ENCODE measurements at places on chromosomes 3 and 15.

DNA sequence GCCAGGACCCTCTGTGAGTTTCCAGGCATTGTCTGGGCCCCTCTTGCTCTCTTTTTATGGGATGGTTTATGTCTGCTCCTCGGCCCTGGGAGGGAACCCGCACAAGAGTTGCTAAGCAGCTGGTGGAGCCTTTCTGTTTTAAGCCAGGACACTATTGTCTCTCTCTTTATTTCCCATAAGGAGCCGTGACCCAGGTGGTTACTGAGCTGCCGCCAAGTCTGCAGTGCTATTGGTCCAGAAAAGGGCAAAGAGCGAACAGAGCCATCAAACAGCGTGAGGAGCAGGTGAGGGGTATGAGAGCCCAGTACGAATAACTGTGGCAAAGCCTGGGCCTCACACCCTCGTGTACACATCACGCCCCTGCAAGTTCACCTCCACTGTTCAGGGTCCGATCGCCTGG is 280.2 kb downstream of the SHQ1 start:
- DNase-seq, result no peak

DNA sequence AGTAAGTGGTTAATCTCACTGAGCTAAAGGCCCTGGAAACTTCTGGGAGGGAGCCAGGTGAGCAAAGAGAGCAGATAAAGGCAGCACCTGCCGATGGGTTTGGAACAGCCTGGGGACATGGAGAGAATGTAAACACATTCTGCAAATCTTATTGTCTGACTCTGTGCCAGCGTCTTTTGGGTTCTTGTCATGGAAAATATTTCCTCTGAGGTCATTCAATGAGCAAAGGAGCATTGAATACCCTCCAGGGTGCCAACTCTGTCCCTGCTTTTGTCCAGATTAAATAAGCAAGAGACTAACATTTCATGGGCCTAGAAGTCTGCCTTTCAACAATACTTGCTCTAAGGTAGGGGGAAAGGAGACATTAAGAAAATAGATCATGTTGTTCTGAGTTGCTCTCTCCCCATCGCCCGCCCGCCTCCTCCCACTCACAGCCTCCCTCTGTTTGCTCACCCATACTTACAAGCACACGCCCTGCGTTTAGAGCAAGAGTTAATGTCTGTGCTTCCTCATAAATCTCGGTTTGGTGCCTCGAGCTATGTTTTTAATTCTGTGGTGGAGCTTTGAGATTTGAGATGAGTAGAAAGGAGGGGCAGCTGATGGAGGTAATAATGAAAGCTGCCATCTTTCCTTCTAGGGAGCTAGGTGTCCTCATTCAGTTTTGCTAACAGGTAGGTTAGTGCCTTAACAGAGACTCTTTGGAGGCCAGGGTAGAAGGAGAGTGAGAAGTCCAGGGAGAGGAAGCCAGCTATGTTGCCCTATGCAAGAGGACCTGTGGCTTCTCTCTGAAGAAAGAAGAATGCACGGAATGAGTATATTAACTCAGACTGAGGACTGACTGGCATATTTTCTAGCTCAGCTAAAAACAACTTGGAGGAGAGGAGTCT is 132.9 kb downstream of the TPRG1 start:
- DNase-seq, result peak; percentile 32

GRCh38 chr15:61742591-61742990 is 317.7 kb downstream of the VPS13C start:
- DNase-seq, result no peak

- no peak for DNase-seq
These were observed 213.8 kb upstream of the C2CD4B start for GRCh38 chr15:62378772-62379498.

- no peak for DNase-seq
These were observed 43.5 kb upstream of the IDH2 start for GRCh38 chr15:90145761-90146160.

DNA sequence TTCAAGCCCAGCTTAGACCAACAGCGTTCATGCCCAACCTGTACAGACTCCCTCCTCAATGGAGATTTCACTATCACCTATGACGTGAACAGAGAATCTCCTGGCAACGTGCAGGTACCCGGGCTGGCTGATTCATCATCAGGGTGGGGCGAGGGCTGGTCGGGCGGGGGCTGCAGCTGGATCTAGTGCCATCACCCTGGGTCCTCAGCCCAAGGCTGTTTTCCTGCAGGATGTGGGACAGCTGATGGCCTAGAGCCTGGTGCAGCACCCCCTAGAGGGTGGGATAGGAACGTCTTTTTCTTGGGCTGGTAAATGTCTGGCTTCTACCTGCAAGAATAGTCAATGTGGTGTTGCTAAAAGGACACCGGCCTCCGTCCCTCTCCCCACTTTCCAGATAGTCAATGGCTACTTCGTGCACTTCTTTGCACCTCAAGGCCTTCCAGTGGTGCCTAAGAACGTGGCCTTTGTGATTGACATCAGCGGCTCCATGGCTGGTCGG is 4.4 kb downstream of the ITIH3 start:
- peak; percentile 18 for DNase-seq

- DNase-seq, result no peak
These were observed 44.6 kb downstream of the TLE3 start for GRCh38 chr15:70053001-70053715.

DNA sequence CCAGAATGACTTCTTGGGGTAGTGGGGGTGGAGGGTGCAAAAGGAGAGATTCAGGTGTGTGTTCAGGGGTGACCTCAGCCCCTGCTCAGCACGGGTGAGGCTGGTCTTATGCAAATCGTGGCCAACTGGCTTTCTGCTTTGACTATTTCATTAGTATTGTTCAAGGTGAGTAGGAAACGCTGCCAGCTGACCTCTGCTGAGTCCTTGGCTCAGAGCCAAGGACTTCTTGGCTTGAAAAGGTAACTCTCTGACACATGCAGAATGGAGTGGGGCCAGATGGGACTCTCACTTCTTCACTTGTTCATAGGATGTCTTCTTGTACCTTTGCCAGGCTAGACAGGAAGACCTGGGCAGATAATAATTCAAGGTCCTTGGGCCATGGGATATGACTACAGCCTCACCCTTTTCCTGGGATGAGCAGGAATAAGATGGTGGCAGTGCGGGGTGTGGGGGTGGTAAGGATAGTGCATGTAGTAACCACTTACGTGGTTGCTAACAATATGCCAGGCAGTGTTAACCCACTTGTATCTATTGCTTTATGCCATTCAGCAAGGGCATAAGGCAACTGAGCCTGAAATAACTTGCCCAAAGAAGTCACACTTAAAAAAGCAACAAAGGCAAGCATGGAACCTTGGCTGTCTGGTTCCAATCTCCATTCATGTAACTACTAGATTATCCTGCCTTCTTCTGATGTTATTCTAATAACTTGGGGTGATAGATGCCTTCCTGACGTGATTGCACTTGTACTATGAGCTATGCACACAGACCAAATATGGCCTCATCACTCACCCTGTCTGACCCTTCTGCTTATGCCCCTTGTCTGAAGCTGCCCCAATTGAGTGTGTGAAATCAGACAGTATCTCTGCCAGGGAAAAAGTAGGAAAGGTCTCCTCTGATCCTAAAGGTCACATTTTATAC is 193.1 kb downstream of the NR1D2 start:
- no peak for DNase-seq
